DMS79 treated with DMSO at 0.1 percent for 48 hours (cell line): ENCODE measurements at places on chromosomes 3 and 15.

- DNase-seq, result no peak
Measured at GRCh38 chr3:126287171-126287535, 70.1 kb downstream of the KLF15 start.

- DNase-seq, result no peak
Measured at GRCh38 chr3:194224471-194225417, 88.8 kb downstream of the HES1 start.

- peak; percentile 13 for DNase-seq
Measured at GRCh38 chr15:65870889-65871533, 1.7 kb downstream of the RAB11A start.

- DNase-seq, result no peak
Measured at GRCh38 chr3:25658836-25659235, 5.9 kb downstream of the TOP2B start.

DNA sequence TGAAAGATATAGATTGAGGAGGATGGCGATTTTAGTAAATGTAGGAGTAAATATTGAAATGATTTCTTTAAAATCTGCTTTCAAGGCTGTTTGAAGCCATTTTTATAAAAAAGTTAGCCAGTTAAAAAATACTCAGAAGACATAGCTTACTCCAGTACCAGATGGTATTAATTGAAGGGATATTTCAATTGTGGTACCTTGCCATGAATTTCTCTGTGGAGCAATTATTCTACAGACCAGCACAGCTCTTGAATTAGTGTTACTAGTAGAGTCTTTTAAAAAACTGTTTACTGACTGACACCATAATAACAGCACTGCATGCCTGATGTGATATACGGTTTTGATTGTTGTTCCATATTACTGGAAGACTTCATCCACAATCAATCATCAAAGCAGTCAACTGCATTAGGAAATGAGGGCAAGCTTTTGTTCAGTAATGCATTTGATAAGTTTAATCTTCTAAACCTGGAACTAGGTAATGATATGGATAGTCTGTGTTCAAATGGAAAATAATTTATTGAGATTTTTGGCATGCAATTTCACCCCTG lies 106.4 kb downstream of the MFSD1 start:
- DNase-seq, result no peak

- no peak for DNase-seq
Measured at GRCh38 chr15:66638377-66638776, 63.7 kb upstream of the SMAD6 start.

- DNase-seq, result no peak
Measured at GRCh38 chr15:95990833-95991232, 339.7 kb upstream of the NR2F2 start.

- DNase-seq, result no peak
Measured at GRCh38 chr15:43954181-43954621, 127.4 kb downstream of the WDR76 start.

DNA sequence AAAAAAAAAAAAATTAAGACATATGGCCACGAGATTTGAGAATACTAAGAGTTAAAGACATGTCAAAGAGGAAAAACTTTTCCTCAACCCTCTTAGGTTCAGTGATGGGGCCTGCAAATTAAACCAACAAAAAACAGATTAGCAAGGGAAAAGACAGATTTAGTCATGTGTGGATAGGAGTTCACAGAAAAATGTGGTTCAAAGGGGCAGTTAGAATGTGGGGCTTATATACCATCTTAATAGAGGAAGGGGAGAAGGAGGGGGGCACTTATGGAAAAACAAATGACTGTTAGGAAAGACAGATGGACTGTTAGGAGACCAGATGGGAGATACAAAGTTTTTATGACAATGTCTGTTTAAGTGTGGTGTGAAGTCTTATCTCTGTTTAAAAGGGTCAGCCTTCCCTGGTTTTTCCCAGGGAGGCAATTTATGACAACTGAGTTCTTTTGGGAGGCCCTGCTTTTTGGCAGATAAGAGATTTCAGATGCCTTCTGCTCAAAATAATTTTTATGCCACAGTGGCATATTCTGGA lies 68.7 kb upstream of the FURIN start:
- DNase-seq, result no peak

DNA sequence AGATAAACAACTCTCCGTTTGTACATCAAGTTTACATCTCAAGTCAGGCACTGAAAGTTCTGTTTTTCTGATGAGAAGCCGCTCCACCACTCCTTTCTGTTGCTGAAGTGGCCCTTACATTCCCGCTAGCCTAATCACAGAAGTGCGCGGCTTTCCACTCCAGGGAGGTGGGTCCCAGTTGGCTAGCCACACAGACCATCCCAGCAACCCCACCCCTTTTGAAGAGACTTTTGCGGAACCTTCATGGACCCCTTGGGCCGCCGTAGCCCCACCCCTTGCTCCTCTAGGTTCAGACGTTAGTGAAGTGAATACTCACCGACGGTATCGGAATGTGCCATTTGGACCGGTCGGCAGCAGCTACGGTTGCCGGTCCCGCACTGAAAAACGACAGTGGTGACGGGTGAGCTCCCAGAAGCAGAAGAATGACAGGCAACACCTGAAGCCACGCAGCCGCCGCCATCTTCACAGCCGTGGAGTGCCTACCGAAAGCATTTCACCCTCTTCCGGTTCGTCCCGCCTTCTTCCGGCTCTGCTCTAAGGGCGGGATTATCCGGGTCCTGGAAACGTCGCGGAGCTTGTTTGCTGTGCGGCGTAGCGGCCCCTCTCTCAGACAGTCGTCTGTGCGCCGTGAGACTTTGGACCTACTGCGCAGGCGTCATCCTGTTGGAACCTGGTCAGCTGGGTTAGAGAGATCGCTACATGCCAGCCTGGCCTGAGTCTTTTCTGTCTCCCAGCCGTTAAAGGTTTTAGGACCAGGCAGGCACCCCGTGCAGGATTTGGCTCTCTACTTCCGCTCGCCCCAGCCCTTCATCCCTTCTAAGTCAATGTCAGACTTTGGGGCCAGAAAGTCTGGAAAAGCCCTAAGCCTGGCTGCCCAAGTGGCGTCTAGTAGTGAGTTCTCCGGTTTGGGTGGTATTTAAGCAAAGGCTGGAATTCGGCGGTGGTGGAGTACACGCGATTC lies at the start of the genes GANC and TMEM87A:
TSS of gene GANC (plus strand) at position 263 of the 961 bp plus-strand sequence. CDS start 1,281 bp downstream, outside the sequence.
TSS of gene TMEM87A (minus strand) at position 495 of the 961 bp plus-strand sequence. CDS start at position 460, 35 bp downstream.
- peak; percentile 86 for DNase-seq

DNA sequence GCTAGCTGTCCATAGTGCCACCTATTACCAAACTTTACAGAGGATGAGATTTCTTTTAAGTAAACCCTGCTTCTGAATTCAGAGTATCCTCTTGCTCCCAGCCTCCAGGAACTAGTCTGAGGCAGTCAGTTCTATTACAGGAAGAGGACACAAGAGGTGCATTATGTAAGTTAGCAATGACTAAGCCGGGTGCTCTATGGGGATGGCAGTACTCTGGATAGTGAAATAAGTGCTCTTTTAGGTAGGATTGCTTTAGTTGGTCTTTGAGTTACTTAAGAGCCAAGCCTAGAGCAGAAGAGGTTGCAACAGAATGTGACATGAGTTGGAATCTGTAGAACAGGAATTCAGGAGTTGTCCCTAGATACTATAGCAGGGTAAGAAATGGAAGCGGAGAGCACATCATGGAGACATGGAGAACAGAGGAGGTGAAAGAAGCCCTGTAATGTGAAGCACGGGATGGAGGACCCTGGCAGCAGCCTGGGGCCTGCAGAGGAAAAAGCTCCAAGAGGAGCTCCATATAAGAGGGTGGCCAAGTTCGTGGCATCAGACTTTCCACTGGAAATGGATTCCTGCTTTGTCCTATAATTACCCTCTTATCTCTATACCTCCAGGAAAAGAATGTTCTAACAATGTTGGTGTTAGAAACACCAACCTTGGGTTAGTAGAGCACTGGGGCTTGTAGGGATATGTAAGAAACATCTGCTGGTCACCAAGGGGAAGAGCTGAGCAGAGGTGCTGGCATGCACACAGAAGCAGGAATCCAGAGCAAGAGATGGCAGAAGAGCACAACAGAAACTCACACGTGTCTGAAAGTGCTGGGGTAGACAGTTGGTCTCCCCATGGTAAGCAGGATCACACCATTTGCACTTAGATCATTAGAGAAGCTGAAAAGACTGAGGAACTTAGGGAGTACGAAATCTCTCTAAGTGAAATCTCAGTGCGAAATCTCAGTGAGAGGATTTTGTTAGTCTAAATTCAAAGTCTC lies 851.1 kb downstream of the FHIT start:
- DNase-seq, result no peak

- DNase-seq, result no peak
Measured at GRCh38 chr3:5185093-5185673, 2.3 kb upstream of the EDEM1 start.

- DNase-seq, result no peak
Measured at GRCh38 chr3:152291238-152291637, 22.5 kb downstream of the MBNL1 start.

DNA sequence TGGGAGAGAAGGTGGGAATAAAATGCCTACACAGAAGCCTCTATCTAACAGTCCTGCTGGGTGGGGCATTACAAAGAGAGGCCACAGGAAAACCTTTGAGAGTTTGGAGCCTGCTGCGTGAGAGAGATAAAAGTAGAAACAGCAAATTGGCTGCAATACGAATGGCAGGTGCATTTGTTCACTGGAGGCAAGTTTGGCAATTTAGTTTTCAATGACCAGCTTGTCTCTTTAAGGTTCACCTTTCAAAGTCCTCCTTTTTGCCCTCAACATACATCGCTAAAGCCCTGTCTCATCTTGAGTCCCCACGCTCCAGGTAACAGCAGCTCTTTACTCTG lies 405.7 kb downstream of the LSAMP start:
- DNase-seq, result no peak

GRCh38 chr15:56733136-56734012 lies at the start of gene ZNF280D:
ZNF280D (minus strand) TSS chr15:56733509; CDS start chr15:56707109, 26,400 bp downstream.
- DNase-seq, result peak; percentile 33

DNA sequence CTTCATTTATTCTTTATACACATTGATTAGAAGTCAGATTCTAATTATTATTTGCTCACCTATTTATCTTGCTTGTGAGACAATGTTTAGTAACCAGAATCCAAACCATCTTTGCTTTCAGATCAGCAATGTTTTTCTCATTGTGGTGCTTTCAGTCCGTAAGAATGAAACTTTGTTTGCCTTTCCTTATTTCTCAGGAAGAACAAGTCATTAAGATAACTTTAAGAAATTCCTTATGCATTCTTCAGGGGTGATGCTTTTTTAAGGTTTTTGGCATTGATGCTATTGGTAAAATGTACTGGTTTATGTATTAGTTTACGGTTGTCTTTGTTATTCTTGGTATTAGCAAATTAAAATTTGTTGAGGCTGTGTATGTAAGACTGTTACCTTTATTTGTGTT lies 120.8 kb upstream of the POU1F1 start:
- DNase-seq, result no peak

DNA sequence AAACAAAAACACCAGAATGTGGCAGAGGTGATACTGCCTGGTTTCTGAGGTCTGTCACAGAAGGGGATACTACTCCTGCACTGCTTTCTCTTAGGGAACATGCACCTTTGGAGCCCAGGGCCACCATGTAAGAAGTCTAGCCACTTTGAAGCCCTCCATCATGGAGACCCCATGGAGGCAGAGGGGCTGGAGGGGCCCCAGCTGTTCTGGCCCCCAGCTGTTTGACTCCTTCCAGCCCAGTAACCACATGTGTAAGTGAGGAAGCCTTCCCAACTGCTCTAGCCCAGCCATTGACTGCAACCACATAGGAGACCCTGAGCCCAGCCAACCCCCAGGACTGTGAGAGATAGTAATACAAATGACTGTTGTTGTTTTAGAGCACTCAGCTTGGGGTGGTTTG lies 9.0 kb upstream of the IGDCC4 start:
- DNase-seq, result no peak

GRCh38 chr3:43152649-43153048 lies 46.8 kb upstream of the POMGNT2 start:
- peak; percentile 22 for DNase-seq

DNA sequence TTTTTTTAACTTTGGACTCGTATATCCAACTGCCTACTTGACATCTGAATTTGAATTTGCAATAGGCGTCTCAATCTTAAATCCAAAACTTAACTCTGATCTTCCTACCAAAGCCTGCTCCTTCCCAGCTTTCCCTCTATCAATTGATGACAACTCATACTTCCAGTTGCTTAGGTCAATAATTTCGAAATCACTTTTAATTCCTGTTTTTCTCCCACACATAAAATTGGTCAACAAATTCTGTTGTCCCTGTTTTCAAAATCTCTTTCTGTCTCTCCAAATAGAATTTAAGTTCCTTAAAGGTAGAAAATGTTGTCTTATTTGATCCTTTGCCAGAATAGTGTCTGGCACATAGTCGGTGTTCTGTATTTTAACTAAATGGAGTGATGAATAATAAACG lies 332.4 kb downstream of the SATB1 start:
- no peak for DNase-seq

- DNase-seq, result no peak
Measured at GRCh38 chr15:71054286-71054952, 60.9 kb upstream of the THSD4 start.

- DNase-seq, result no peak
Measured at GRCh38 chr15:70275461-70276138, 177.9 kb upstream of the TLE3 start.

DNA sequence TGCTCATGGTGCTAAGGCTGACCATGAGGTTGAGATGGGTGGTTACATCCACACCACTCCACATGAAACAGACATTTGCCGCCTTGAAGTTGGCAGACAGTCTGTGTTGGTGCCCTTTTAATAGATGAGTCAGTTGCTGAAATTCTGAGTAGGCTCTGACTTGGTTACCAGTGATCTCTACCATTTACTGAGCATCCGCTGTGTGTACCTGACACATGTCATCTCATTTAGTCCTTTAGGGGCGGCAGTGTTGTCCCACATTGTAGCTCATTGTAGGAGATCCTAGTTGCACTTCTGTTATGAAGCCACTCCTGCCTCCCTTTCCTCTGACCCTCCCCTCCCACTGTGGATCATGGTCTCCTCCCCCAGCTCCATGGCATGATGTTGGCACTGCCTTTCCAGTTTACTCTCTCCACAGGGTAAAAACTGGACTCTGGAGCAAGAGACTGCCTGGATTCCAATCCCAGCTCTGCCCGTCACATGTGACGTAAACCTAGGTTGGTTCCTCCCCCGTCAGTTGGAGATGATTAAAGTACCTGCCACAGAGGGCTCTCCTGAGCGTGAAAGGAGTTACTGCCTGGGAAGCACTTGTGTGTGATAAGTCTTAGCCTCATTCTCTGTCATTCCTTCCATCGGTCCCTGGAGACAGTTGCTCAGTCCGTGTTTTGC lies 21.6 kb downstream of the SLCO3A1 start:
- no peak for DNase-seq

DNA sequence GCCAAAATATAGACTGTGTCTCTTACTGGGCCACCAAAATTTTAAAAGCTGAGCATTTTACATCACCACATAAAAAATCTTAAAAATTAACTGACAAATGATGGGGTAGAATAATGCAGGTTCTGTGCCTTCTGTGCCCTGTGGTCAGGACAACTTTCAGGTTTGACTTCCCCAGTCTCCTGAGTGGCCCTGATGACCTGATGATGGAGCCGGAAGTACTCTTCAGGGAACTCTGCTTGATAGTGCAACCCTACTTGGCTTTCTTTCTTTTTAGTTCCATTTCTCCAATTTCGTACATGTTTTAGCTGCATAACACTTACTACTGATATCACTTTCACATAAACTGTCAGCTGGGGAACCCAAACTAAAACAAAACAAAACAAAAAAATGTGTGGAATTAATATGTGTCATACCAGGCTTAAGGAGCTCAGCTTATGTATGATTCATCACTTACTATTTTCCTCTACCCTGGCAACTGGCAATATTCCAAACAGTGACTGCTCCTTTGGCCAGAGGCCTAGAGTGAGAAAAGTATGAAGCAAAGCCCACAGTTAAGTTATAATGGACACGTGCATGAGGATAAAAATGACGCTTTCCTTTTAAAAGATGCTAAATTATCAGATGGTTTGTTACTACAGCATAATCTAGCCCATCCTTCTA lies 194.3 kb downstream of the BCHE start:
- no peak for DNase-seq

- DNase-seq, result no peak
Measured at GRCh38 chr3:143551761-143552160, 296.5 kb downstream of the SLC9A9 start.
